ENCODE measurements at places on chromosomes 12 and 14.

DNA sequence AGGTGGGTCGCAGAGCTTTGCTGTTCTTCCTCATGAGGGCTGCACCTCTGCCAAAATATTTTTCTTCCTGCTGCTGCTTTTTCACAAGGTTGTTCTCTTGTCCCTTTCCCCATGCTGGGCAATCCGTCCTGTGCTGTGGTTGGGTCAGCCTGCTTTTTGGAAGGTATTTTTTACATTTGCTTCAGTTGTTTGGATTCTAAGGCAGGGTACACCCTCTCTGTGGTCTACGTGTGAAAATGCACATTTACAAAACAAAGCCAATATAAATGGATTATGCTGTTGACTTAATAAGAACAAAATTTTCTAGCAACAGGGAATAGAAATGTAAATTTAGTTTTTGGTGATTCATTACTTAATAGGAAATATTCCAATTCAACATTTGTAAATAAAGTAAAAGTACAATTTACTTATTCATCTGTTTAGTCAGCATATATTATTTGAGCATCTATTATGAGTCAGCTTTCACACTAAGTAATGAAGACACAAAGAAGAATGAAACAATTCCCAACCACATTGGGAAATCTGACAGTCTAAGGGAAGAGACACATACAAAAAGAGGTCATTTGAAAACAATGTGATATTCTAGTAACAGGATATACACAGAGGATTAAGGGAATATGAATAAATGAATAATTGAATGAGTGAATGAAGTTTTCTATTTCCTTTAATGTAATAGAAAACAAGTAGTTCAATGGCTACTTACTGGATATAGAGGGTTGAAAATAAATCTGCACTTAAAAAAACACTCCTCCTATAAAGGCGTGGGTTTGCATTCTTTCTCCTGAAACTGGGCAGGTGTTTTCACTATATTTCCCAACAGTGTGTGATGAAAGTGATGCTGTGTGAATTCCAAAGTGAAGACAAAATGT, 94.6 kb upstream of the PRICKLE1 start:
- DNase-seq, result no peak

GRCh38 chr12:210277-211141, 3.4 kb downstream of the SLC6A12 start:
- no peak for DNase-seq

- DNase-seq, result peak; percentile 14
Measured at GRCh38 chr12:13405961-13406703, 209.6 kb downstream of the EMP1 start.

DNA sequence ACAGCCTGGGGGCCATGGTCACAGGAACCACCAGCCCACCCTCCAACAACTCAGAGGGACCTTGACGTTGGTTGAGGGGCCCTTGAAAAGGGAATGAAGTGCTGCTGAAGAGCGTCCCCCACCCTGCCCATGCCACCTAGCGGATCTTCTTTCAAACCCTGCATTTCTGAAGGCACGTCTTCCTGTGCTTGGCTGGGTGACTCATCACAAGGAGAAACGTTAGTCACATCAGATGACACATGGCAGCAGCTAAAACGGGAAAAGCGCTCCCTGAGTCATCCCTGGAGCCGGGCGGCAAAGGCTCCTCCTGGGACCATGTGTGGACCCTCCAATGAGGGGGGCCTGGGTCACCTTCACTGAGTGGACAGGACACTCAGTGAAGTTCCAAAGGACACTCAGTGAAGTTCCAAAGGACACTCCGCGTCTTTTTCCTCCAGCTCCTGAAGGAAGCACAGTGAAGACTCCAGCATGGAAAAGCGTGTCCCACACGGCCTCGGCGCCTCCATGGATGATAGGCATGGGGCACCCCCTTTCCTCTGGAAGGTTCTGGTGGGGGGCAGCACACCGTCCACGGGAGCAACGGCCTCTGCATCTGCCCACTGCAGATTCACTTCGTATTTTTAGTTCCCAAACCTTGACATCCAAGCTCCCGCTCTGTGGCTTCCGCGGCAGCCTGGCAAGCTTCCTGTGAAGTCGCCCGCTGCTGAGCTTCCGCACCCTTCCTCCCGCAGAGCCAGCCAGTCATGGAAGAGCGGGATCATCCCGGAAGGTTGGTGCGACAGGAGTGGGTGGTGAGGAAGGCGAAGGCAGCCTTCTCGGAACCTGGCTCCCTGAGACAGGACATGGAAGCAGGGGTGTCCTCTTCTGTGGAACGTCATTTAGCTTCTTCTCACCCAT, 383.4 kb downstream of the VRK1 start:
- no peak for DNase-seq

DNA sequence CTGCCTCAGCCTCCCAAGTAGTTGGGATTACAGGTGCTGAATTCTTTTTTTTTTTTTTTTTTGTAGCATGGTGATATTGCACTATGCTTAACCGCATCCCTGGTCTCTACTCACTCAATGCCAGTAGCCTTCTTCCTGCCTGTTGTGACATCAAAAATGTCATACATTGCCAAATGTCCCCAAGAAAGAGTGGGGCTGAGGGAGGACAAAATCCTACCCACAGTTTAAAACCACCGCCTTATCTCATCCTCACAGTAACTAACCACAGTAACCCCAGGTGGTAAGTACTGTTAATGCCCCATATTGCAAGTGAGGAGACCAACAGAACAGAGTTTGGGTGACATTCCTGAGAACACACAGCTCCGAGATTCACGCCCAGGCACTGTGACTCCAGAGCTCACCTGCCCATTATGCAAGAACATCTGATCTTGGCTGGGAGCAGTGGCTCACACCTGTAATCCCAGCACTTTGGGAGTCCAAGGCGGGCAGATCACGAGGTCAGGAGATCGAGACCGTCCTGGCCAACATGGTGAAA, 19.6 kb downstream of the MORN3 start:
- no peak for DNase-seq

- DNase-seq, result no peak
Measured at GRCh38 chr14:30995689-30996088, 29.8 kb upstream of the AP4S1 start.

- DNase-seq, result no peak
Measured at GRCh38 chr12:57142727-57143126, 4.7 kb downstream of the LRP1-AS start.

- no peak for DNase-seq
Measured at GRCh38 chr12:44874981-44875416, 1.1 kb downstream of the NELL2 start.

- peak; percentile 42 for DNase-seq
Measured at GRCh38 chr12:67710582-67710981, 62.0 kb downstream of the DYRK2 start.

DNA sequence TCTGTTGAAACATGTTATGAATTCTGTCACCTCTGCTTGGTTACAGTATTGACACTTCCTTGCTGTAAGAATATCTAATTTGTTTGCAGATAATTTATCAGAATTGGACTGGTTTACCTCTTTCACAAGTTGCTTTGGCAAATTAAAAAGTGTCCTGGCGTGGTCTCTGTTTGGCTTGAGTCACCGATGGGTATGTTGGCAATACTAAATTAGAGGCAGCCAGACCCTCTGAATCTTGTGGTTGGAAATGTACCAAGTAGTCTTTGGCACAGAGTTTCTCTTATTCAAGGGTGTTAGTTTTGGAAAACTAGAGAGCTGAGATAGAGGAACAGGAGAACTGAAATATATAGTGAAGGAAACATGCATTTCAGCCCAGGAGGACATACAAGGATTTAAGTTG, 521.1 kb upstream of the MGAT4C start:
- no peak for DNase-seq

DNA sequence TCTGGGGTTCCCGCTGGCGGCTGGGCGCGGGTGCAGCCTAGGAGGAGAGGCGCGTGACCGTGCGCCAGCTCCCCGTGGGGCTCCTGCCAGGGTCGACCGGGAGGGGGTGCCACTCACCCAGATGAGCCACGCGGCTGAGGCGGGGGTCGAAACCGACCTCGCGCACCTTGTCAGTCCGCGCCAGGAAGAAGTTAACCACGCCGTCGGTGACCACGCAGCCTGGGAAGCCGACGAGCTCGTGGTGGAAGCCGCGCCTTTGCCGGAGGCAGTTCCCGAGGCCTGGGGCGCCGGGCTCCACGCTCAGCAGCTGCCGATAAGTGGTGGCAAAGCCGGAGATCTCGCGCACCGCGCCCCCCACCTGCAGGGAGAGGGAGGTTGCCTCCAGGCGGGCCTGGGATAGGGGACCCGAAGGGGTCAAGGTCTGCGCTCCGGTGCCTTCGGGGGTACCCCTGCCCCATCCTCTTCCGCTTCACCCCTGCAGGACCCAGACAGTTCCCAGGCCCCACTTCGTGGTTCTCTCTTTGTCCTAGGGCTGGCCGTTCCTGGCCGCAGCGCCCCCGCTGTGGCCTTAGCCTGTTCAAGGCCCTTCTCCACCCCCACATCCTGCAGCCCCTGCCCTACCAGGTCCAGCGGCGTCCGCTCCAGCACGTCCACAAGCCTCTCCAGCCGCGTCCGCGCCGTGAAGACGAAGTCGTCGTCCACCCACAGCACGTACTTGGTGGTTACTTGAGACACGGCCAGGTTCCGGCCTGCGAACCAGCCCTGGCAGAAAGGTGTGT, 5.3 kb downstream of the B4GALNT1 start:
- no peak for DNase-seq

DNA sequence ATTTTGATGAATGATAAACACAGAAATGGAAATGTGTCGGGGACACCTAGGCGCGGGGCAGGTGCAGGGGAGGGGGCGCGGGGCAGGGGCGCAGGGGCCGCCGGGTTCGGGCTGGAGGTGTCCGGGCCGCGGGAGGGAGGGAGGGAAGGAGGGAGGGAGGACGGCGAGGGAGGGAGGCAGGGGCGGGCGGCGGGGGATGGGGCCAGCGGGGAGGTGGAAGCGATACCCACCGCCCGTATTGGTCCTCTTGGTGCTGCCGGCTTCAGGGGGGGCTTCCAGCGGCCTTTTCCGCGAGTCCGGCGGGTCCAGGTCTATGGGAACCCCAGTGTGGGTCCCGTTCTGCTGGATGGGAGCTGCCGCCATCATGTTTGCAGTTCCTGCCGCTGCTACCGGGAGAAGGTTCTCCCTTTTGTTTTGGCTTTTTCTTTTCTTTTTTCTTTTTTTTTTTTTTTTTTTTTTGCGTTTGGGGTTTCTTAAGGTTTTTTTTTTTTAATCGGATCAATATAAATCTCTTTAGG, 703 bp downstream of the NOVA1 start:
- peak; percentile 14 for DNase-seq

GRCh38 chr14:47365233-47365632, 310.2 kb downstream of the MDGA2 start:
- no peak for DNase-seq

- DNase-seq, result no peak
Measured at GRCh38 chr12:105983622-105984320, 155.0 kb downstream of the NUAK1 start.

DNA sequence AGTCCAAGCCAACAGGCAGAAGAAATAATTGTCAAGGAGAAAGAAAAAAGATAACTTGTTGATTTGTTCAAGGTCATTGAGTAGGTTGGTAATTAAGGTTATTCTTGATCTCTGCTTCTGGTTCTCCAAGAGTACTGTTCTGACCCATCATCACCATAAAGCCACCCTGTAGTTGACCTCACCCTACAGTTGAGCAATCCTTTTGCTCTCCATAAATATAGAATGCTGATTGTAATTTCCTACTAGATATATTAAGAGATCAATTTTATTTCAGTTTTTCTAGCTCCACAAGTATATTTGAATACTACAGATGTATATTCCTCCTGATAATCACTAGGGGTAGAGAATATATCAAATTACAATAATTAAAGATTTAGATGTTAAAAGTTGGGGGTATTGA, 350.5 kb upstream of the PDE3A start:
- DNase-seq, result no peak

DNA sequence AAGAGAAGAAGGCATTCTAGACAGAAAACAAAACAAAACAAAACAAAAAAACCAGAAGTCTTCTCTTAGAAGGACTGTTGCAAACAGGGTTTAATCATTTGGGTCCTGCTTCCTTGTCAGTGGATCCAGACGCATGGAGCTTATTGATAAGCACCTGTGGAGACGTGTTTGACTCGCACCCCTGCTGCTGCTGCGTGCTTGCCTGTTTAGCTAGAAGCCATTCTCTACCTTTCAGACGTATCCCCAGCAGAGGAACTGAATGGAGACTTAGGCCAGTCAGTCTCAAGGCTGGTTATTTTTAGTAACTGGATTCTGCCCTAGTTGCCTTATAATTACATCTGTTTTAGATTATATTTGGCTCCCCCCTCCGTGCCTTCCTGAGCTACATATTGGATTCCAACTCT, 186.1 kb upstream of the EEA1 start:
- peak; percentile 64 for DNase-seq

GRCh38 chr12:45381351-45381750, 165.5 kb downstream of the ANO6 start:
- DNase-seq, result no peak

- no peak for DNase-seq
Measured at GRCh38 chr12:98408681-98409080, 106.7 kb upstream of the TMPO start.
